ENCODE measurements at places on chromosomes 6 and 20.

DNA sequence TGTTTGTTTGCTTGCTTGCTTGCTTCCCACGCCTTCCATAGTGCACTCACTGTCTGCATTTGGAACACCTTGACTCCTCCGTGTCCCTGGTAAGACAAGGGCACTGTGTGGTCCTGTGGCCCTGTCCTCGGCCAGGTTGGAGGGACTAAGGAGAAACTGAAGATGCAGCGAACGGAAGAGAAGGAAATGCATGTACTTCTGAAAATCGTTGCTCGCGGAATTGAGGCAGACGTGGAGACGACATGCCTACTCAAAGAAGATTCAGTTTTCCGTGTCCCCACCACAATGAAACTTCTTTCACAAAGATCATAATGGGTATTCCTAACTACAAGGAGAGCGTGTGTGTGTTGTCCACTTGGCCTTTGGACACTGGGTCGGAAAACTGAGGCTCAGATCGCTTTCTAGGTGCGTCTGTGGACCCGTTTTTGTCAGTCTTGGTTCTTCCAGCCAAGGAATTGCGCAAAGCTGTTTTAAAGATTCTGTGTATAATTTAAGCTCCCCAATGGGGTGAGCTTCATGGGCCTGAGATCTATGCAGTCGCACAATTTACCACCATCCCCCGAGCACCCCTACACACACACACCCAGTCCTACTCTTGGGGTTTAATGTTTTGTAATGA, 120.4 kb upstream of the ZNF184 start:
- no peak for DNase-seq

DNA sequence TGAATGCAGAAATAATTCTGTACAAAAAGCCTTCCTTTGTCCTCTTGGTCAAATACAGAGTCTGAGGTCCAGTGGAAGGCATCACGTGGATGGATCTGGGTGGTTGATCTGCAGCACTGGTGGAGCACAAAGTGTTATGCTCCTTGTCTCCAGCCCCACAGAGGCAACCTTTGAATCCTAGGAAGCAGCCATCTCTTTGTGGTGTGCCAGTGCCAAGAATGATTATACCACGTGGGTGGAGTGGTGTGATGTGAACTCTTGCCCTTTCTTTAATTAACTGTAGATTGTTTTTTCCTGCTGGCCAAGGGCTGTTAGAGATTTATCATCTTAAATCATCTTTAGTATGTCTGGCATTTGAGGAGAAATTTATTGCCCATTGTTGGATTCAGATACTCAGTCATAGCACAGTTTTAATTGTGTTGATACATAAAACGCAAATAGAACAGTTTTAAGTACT, 31.1 kb downstream of the NCOA7 start:
- no peak for DNase-seq

GRCh38 chr6:37177077-37177934, 7.4 kb downstream of the PIM1 start:
- no peak for DNase-seq

- DNase-seq: peak; percentile 13
These were observed 233.1 kb upstream of the ZNF217 start for GRCh38 chr20:53826597-53827291.

GRCh38 chr6:101689156-101689555, 295.6 kb downstream of the GRIK2 start:
- no peak for DNase-seq

GRCh38 chr6:8085053-8085511, 17.3 kb downstream of the EEF1E1 start:
- DNase-seq: no peak

DNA sequence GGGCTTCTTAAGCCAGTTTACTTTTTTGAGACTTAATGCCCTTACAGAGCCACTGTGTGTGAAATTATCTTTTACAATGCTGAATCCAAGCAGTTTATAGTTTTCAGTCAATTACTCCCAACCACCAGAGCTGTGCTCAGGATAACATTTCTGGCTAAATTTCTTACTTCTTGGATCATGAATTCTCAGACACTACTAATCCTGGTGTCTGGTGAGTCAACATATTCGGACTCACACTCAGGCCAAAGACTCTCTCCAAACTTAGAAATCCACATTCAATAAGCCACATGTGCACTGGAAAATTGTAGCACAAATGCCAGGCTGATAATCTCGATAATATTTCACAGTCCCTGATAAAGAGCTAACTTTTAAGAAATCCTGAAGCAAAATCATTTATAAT, 49.0 kb downstream of the PTPRT start:
- no peak for DNase-seq

DNA sequence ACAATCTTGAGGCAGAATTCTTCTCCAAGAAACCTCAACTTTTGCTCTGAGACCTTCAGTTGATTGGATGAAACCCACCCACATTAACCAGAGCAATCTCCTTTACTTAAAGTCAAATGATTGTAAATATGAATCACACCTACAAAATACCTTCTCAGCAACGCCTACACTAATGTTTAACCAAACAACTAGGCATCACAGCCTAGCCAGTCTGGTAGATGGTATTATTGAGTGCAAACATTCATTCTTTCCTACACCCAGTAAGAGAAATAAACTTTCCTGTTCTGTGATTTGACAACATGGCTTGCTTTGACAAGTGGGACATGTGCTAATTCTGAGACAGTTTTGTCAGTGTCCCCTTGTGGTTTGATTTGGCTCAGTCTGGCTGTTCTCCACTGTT, 252.2 kb downstream of the HACE1 start:
- no peak for DNase-seq

- no peak for DNase-seq
These were observed 762 bp downstream of the LSM2 start for GRCh38 chr6:31805939-31806469.

- no peak for DNase-seq
These were observed 532.8 kb downstream of the RFPL4B start for GRCh38 chr6:112879920-112880413.

DNA sequence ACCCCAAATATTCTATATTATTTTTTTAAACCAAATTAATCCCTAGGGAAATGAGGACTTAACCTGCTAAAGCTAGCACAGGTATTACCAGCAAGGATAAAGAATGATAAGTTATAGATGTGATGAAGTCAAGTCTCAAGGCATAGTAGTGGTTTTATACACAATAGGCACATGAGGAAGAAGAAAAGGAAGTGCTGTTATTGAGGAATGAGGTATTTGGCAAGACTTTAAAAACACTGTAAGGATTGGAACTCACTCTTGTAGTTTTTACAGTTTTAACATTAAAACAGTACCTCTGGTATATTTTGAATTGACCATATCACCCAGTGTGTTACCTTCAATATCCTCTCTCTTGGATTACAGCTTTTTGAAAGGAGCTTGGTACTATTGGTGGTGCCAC, 54.6 kb downstream of the PHF3 start:
- no peak for DNase-seq

DNA sequence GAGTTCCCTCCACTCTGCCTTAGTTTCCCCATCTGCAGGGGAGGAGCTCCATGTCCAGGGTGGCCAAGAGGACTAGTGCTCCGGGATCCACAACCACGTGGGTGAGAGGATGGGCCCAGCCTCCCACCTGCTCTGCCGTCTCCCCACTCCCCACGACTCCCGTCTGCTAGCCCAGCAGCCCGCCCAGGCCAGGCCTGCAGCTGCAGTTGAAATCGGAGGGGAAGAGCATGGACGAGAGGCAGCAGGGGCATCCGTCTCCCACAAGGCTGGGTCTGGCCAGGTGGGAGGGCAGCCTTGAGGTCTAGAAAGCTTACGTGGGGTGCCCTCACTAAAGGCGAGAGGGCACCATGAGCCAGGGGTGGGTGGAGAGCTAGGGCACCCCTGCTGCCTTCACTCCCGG, 8.6 kb downstream of the NOL4L start:
- DNase-seq: no peak

DNA sequence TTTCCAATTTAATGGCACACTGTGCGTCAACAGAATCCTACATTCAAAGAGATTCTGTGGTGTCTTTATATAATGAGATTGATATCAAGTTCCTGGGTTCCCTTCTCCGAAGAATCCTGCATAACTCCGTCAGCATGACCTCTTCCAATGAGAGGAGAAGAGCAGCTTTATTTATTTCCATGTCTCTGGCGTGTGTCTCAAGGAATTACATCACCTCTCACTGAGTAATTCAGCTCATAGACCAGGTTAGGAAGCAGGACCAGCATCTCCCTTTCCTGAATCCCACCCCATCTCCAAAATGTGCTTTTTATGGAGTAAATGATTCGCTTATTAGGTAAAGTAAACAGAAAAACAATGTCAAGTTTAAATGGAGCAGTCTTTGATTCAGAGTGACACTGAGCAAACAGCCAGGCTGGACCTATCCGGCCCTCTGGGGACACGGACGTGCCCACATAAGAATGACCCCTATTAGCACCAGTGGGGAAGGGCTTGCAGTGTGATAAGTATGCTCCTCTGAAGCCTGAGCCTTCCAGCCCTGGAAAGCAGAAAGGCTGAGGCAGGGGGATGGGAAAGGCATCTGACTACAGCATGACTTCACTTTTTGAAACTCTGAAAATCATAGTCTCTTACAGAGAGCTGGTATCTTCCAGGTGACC, 165.2 kb downstream of the CLIC5 start:
- no peak for DNase-seq

- DNase-seq: no peak
These were observed 243.2 kb downstream of the RFPL4B start for GRCh38 chr6:112590326-112590725.

GRCh38 chr6:158756126-158756525, 63.0 kb downstream of the EZR start:
- no peak for DNase-seq

DNA sequence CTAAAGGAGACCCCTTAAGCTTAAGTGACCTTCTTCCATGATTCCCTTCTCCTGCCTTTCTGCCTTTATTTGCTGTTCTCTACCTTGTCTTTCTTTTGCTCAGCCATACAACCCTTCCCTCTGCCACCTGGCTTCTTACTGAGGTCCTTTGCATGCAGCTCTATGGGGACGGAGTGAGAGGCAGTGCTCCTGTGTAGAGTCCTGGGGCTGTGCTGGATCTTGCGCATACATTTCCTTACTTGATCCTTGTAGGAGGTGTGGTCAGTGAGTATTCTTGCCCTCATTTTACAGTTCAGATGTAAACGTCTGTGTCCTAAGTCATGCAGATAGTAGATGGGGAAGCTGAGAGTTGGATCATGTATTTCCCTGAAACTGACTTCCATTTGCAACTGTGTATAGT, 5.7 kb downstream of the SASH1 start:
- no peak for DNase-seq

- DNase-seq: no peak
These were observed 78.5 kb upstream of the BHLHE23 start for GRCh38 chr20:63085151-63085861.

- DNase-seq: no peak
These were observed 178.2 kb upstream of the HS3ST5 start for GRCh38 chr6:114520976-114521375.

- DNase-seq: no peak
These were observed 84.5 kb downstream of the JARID2 start for GRCh38 chr6:15330174-15330944.

DNA sequence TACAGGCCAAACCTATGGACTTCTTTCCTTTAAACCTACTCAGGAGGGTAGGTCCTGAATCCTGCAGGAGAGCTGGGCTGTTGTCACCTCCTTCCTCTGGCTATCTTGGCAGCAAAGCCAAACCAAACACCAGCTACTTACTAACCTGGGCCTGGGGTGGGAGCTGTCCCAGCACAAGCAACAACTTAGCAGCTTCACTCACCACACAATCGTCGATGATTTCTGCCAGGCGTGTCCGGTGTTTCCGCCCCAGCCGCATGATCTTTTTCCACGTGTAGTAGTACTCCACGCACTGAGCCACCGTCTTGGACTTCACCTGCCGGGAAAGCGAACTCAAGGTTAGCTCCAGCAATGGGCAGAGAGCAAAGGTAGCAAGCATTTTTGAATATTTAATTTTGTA, 25.4 kb upstream of the MRPS10 start:
- no peak for DNase-seq

- DNase-seq: no peak
These were observed 16.1 kb upstream of the UNC93A start for GRCh38 chr6:167275001-167275400.

DNA sequence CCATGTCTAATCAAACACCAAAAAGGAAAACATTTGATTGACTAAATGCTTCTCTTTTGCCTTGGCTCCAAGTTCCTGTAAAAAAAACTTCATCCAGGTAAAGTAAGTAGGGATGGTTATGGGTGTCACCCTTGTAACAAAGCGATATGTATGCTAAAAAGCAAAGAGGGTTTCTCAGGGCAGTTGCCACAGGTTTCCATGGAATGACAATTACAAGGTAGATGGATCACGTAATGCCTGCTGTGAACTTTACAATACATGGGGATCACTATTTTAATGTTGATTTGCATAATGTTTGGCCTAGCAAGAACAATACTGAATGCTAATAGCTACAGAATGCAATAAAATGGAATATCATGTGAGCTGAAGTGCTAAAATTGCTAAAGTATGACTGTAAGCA, 2.9 kb upstream of the BMP2 start:
- DNase-seq: no peak

DNA sequence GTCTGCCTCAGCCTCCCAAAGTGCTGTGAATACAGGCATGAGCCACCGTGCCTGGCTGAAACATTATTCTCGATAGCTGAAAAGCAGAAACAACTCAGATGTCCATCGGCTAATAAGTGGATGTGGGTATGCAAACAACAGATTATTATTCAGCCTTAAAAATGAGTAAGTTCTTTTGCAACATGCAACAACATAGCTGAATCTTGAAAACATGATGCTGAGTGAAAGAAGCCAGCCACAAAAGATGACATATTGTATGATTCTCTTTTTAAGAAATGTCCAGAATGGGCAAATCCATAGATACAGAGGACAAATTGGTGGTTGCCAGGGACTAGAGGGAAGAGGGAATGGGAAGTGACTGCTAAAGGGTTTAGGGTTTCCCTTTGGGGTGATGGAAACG, 61.7 kb downstream of the RIOK1 start:
- DNase-seq: no peak
